ENCODE measurements at places on chromosomes 12 and 14.

DNA sequence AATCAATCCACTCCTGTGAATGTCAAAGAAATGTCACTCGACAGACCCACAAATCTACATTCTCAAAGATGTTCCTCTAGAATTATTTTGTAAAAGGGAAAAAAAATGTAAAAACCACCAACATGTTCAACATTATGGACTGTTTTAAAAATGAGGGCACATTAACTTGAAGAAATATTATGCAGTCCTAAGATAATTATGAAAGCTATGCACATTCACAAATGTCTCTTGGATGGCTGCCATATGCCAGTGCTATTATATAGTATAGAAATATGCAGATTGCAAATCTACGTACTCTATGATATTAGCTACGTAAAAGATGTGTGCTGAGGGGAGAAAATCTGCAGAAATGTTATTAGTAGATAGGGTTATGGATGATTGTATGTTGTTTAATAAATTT lies 334.2 kb downstream of the BMP4 start:
- no peak for DNase-seq

- DNase-seq: peak; percentile 17
These were observed 774 bp upstream of the SLC2A13 start for GRCh38 chr12:40106655-40107054.

- DNase-seq: no peak
These were observed 11.0 kb downstream of the RCOR1 start for GRCh38 chr14:102603293-102603907.

- DNase-seq: no peak
These were observed 53.1 kb downstream of the SIX6 start for GRCh38 chr14:60561845-60562746.

GRCh38 chr12:111444314-111444924 lies 38.7 kb downstream of the SH2B3 start:
- peak; percentile 64 for DNase-seq

GRCh38 chr12:14956024-14956891 lies 5.1 kb downstream of the ARHGDIB start:
- peak; percentile 48 for DNase-seq

- peak; percentile 34 for DNase-seq
These were observed at the start of gene TGFB3 for GRCh38 chr14:75981426-75982265. TSS of gene TGFB3 (minus strand) at chr14:75981995. CDS start at chr14:75980893, 1,102 bp downstream.

DNA sequence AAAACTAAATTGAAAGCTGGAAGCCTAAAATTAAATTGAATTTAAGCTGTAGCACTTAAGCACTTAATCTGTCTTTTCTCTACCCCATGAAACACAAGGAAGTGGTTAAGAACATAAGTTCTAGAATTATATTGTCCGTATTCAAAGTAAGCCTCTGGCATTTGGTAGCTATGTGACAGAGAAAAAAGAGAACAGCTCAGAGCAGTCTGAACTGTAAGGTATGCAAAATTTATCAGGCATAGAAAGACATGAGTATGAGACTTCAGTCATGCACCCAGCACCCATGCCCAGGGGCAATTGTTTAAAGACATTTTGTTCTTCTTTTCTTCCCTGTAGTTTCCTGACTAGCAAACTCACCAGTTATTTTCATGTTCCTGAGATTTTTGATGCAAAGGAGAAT lies 116.7 kb downstream of the KCNMB4 start:
- DNase-seq: no peak

GRCh38 chr12:69329669-69330428 lies 18.3 kb upstream of the LYZ start:
- peak; percentile 58 for DNase-seq

DNA sequence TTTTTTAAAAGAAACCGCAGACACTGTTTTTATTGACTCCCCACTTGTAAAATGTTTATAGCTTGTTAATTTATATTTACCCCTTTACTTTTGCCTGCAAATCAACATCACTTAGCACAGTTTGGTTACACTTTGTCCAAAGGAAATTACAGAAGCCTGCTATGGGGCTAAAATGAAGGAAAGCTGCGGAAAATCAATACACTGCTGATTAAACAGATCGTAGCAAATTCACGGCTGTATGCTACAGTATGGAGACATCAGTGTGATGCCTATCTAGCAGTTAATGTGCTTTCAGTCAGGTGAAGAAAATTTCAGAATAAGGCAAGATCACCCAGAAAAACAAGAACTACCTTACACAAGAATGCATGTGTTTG lies 110.0 kb downstream of the FOXG1 start:
- DNase-seq: no peak

DNA sequence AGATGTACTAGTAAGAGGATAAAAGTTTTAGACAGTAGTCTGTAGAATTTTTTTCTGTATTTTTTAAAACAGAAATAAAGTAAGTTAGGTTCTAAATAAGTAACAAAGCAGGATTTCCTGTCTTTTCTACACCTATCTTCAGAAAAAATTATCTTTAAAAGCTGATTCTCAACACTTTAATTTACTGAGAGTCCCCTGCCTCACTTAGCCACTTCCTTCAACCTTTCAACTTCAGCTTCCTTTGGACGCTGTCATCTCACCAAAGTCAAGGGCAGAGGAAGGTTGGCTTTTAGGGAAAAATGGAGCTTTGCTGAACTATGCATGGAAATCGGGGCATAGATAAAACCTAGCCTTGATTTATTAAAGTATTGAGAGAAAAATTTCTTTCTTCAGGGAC lies 44.9 kb upstream of the CERS5 start:
- DNase-seq: peak; percentile 42

- peak; percentile 68 for DNase-seq
These were observed at the start of gene C12orf42 for GRCh38 chr12:103495469-103496456. TSS of gene C12orf42 (minus strand) at chr12:103495968. CDS start at chr12:103478426, 17,542 bp downstream.

- no peak for DNase-seq
These were observed 1349.1 kb downstream of the TMEM121 start for GRCh38 chr14:106875503-106875902.

GRCh38 chr12:111174961-111175345 lies 193.9 kb downstream of the PHETA1 start:
- DNase-seq: no peak

DNA sequence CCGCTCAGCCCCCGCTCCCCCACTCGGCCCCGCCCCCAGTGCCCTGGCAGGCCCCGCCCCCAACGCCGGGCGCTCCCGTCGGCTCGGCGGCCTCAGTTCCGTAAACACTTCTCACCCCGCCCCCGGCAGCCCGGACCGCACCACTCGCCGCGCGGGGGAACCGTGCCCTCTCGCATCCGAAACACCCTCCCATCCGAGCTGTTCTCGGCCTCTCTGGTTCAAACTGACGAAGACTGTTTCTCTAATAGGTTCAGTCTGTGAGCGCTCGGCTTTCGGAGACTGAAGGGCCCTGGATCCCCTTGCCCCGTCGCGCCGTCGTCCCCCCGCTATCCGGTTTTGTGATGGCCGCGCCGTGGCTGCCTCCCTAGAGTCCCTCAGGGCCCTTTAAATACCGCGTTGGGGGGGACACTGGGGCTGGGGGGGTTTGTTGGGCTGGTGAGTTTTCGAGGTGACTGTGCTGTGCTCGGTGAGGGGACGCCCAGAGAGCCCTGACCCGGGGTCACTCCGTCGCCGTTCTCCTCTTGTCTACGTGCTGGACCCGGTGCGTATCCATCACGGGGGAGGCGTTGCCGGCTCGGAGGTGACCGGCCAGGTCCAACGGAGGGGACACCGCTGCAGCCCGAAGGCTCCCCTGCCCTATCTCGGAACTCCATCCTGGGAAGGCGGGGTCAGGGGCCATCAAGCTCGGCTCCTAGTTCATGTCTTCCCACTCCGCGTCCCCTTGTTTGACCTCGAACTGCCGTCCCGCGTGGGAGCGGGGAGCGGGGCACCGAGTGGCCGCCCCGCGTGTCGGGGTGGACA lies at the start of gene TCP11L2:
Gene TCP11L2, plus strand, starts transcription at position 333 of the 801 bp plus-strand sequence. CDS start 8,343 bp downstream, outside the sequence.
- peak; percentile 93 for DNase-seq

All from CD8-positive, alpha-beta T cell (primary cell).